ENCODE measurements at places on chromosomes 5 and 9. TPM values are rescaled to one million over a fixed set of nuclear protein-coding genes. Genes with fewer than 3 reads are reported as not detected.

ARL14EPL gene
- not detected for total RNA-seq

PCDHA9 gene
- total RNA-seq, result 0.45 TPM

FRMPD1 gene
- 0.67 TPM for total RNA-seq

SPINK6 gene
- total RNA-seq, result not detected

FOXD4L5 gene
- 0.27 TPM for total RNA-seq

TSSK1B gene
- total RNA-seq, result 0.36 TPM

PDLIM4 gene
- 50.2 TPM for total RNA-seq

Measured in sciatic nerve (tissue), 2 donors.